ENCODE measurements at places on chromosomes 3 and 15. TPM values are rescaled to one million over a fixed set of nuclear protein-coding genes. Genes with fewer than 3 reads are reported as not detected.

The HMG20A gene
- 36.6 TPM for total RNA-seq

DNA sequence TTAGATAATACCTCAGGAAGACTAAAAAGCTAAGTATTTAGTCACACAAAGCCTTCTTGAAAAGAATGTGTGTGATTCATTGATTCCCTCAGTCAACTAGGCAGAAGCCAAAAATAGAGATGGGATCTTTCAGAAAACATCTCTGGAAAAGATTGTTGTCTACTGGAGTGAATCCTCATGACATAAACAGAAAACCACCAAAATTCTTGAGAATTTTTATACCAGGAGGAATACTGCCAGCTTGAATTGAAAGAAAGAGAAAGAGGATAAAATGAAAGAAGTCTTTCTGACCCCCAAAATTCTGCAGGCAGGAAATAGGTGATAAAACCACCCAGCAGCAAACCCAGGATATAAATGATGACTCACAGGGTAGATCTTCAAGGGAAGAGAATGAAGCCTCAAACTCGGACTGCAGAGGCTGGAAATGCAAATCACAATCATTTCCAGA, 363.1 kb upstream of the PLSCR5 start:
- DNase-seq: no peak

- DNase-seq: no peak
Measured at GRCh38 chr3:9020426-9020825, 57.2 kb upstream of the RAD18 start.

DNA sequence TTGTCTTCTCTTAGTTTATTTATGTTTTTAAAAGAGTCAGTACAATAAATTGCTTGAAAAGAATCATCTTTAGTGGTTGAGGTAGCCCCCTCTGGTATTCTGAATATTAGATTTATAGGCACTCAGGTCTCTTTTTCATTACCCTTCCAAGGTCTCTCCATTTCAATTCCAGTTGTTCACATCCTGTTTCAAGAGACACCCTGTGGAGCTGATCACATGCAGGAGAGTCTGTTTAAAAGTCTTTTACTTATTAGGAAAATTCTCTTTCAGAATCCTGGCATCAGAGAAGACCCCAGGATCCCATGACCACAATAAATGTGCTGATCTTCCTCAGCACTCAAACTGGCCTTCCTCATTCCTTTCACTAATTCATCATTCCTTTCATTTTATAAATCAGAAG, 195.7 kb downstream of the ZIC4 start:
- DNase-seq: no peak

- DNase-seq: no peak
Measured at GRCh38 chr3:188643736-188644135, 489.8 kb downstream of the LPP start.

- no peak for DNase-seq
Measured at GRCh38 chr3:175861916-175862315, 1002.8 kb downstream of the NAALADL2 start.

The CHCHD4 gene
- total RNA-seq: 13.2 TPM

The STARD9 gene
- total RNA-seq: 9.8 TPM

The XCR1 gene
- 0.66 TPM for total RNA-seq

- DNase-seq: no peak
Measured at GRCh38 chr3:110181226-110181625, 843.9 kb upstream of the DPPA4 start.

GRCh38 chr15:59131456-59131855, 26.5 kb downstream of the CCNB2 start:
- DNase-seq: no peak

GRCh38 chr3:168157099-168157700, 61.5 kb upstream of the GOLIM4 start:
- no peak for DNase-seq

GRCh38 chr3:88025001-88025552, 33.7 kb downstream of the CGGBP1 start:
- no peak for DNase-seq

The MASP1 gene
- 17.8 TPM for total RNA-seq

- DNase-seq: no peak
Measured at GRCh38 chr3:129756871-129757270, 136.6 kb downstream of the TMCC1 start.

Data from mucosa of gallbladder (tissue), 1 donor.